AML-193 (cell line): ENCODE measurements at places on chromosomes 3 and 15.

- no peak for DNase-seq
These were observed 575.1 kb downstream of the FOXP1 start for GRCh38 chr3:71008350-71008935.

DNA sequence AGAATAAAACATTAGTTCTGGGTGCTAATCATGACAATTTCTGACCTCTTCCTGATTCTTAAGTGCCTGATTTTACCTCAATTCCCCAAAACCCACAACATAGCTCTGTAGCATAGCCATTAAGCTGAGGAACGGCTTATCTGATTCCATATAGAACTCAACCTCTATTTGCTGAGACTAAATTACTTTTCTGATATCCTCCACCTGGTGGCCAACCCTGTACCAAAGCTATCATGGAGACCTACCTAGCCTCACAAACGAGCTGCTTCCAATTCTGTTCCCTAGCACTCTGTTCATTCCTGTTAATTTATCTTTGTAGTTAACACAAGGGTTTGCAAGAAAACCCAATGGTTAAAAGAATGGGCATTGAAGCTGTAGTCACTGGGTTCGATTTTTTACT, 245.2 kb downstream of the PLOD2 start:
- DNase-seq: no peak

- no peak for DNase-seq
These were observed 180.0 kb upstream of the EIF1B start for GRCh38 chr3:40129510-40129909.

DNA sequence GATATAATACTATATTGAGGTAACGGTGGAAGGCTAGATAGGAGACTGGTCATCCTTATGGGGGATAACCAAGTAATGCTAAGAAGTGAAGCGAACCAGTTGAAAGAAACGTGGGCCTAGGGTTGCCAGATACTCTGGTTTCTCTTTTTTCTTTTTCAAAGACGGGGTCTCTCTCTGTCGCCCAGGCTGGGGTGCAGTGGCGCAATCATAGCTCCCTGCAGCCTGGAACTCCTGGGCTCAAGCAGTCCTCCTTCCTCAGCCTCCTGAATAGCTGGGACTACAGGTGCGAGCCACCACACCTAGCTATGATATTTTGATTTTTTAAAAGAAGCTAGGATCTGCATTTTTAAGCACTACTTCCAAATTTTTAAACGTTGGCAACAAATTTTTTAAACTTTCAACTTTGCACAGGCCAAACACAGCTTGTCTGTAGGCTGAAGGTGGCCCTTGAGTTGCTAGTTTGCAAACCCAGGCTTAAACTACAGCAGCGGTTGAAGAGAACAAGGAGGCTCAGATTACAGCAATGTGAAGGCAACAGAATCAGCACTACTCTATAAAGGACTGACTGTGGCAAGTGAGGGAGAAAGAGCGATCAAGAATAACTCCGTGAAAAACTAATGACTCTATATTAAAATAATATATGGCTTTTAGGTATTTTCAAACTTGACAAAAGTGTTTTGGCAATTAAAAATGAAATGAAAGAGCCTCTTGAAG, 1.2 kb upstream of the RUBCN start:
- DNase-seq: no peak

- DNase-seq: no peak
These were observed 184.5 kb upstream of the ATP11B start for GRCh38 chr3:182608832-182609231.

- no peak for DNase-seq
These were observed 109.7 kb upstream of the GADL1 start for GRCh38 chr3:31004025-31004678.

GRCh38 chr3:15092686-15093085, 6.3 kb downstream of the RBSN start:
- no peak for DNase-seq

DNA sequence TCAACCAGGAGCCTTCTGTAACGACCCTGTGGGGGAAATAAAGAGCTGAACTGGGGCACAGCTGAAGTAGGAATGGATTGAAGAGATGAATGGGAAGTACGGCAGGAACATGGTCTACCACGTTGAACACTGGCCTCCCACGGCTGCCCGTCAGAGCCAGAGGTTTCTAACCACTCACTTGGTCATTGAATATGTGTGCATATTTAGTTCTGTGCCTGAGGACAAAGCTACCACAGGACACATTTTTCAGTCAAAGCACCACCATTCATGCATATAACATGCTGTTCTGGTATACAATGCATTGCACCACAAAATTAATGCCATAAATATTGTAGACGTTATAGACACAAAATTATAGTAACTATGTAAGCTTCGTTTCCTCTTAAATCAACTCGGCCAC, 75.5 kb downstream of the MB21D2 start:
- DNase-seq: no peak

DNA sequence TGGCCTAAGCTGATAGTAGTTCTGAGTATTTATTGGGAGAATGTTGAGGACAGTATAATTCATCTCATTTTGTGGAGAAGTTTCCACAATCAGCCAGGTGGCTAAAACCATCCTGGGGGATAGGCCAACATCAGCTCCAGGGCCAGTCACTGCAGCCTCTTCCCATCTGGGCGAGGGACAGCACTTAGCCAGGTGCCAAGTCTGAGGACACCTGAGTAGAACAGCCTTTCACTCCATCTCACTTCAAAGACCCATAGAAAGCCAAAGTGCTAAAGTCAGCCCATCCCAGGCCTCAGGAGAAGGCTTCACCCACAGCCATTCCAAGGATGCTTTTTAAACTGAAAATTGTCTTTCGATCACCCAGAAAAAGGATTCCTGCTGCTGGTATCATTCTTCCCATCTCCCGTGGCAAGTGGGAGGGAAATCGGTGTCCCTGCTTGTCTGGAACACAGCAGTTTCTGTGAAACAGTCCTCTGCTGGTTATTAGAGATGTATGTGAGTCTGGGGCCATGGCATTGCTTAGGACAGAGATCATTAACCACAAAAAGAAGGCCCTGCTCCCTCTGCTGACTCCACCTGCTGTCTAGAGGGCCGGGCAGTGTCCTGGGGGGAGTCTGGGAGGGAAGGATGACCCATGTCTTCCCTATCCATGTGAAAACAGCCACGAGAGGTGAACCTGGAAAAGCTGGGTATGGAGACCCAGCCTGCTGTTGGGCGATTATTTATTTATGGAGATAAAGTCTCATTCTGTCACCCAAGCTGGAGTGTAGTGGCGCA, 9.6 kb downstream of the CALML4 start:
- no peak for DNase-seq

GRCh38 chr15:71761649-71762048, 48.7 kb upstream of the NR2E3 start:
- DNase-seq: peak; percentile 7

DNA sequence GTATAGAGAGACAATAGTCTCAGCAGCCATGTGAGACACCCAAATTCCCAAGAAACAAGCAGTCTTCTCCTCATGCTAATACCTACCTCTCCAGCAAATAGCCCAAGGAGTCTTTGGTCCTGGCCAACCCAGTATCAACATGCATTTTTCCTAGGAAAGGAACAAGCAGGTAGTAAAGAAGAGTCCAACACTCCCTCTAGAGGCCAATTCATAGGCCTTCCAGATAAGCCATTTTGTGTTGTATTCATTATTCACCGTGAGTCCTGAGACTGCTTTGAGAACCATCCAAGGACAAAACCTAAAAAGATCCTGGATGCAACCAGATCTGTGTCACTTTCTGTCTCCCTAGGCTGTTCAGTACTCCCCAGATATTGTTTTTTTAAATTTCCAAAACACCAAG, 63.6 kb upstream of the SNTN start:
- DNase-seq: no peak

DNA sequence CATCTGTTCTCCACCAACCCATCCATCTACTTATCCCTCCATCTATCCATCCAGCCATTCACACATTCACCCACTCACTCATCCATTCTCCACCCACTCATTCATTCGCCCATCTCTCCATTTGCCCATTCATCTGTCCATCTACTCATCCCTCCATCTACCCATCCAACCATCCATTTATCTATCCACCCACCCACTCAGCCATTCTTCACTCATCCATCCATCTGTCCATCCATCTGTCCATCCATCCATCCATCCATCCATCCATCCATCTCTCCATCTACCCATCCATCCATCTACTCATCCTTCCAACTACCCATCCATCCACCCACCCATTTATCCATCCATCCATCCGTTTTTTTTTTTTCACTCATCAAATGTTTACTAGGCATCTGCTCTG, 13.9 kb downstream of the FAM3D start:
- DNase-seq: no peak

GRCh38 chr3:859135-859534, 233.7 kb upstream of the CNTN6 start:
- no peak for DNase-seq

GRCh38 chr3:36373084-36373483, 7.2 kb upstream of the STAC start:
- DNase-seq: no peak

GRCh38 chr3:71388535-71389120, 194.9 kb downstream of the FOXP1 start:
- DNase-seq: no peak

- no peak for DNase-seq
These were observed 1.9 kb downstream of the OSBPL10 start for GRCh38 chr3:31979001-31979697.

GRCh38 chr15:72827226-72827625, 43.7 kb upstream of the ADPGK start:
- no peak for DNase-seq

- no peak for DNase-seq
These were observed 9.6 kb upstream of the TMEM41A start for GRCh38 chr3:185508335-185508991.

GRCh38 chr3:31777092-31777491, 204.0 kb downstream of the OSBPL10 start:
- no peak for DNase-seq

- no peak for DNase-seq
These were observed 34.0 kb downstream of the PXK start for GRCh38 chr3:58366699-58367098.

DNA sequence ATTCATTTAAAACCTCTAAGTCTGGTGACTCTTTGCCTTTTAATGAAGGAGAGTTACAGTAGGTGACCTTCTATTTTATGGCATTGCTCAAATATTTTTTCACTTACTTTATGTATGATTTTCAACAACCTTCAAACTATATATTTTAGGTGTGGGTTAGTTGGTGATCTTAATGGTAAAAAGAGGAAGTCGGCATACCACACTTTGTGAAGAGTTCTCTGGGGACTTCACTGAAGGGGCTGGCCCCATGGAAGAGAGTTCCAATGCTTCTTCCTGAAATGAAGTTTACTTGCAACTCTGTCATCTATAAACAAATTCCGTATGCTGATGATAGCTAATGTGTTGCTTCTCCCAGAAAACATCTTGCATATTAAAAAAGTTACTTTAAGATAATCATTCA, 647.0 kb upstream of the SGO1 start:
- no peak for DNase-seq
